ENCODE measurements at places on chromosomes 12 and 14.
A peak's percentile ranks its signal among the peaks of the same experiment; 100 is the strongest.

GRCh38 chr14:93748208-93749075 is 39.8 kb downstream of the PRIMA1 start:
- no peak for DNase-seq

DNA sequence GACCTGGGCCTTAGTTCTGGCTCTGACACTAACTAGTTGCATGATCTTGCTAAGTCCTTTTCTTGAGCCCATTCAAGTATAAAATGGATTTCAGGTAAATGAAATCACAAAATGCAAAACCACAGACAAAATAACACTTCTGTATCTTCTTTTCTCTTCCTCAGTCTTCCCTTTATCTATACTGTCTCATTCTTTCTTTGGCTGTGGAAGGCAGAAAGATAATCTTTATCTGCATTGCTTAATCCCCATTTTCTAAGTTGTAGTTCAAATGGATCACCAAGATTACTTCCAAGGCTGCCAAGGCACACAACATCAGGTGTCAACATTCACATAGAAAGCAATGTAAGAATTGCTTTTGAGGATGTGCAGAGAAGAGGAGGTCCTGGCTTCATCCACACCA is 30.3 kb downstream of the TESPA1 start:
- no peak for DNase-seq

DNA sequence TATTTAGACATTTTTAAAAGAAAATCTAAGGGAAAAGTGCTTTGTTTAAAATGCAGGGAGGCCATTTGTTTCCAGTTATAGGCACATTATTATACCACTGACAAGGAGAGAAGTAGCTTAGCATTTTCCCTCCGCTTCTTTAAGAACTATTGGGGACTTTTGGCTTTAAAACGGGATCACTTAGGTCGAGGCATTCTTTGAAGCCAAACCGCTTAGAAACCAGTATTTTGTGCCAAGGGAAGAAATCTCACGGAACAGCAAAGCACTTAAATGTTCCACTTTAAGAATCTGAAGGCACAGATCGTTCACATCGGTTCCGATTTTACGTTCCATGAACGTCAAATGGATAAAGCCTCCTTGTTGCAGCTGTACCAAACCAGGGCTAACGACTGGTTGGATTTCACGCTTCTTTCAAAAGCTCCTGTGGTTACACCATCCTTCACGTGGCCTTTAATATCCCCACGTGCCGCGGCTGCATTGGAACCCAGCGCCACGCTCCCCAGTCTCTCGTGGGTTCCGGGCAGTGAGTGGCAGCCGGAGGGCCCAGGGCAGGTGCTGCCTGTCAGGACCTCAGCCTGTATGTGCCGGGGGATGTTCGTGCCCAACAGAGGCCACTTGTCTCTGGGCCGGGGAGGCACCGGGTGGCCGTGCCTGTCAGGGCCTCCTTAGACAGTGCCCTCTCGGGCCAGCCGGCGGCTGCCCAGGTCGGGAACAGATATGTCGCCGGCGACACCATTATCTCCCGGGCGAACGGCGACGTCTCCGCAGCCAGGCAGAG is 195.4 kb downstream of the KIF26A start:
- peak; percentile 3 for DNase-seq

DNA sequence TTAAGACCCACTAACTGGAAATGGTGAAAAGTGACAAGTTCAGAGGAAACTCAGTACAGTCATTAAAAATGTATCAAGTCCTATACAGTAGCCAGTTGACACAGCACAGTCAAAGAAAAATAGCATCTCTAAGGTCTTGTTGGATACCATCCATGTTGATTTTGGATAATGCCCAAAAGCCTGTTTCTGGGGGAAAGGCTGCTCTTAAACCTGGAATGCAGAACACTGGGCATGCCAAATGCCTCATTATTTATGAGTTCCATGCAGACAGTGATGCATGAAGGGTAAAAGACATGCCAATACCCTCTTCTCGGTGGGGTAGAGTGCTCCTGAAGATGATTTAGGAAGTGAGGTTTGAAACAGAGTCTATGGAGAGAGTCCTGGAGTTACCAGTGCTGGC is 29.6 kb downstream of the KCNK13 start:
- DNase-seq: no peak

DNA sequence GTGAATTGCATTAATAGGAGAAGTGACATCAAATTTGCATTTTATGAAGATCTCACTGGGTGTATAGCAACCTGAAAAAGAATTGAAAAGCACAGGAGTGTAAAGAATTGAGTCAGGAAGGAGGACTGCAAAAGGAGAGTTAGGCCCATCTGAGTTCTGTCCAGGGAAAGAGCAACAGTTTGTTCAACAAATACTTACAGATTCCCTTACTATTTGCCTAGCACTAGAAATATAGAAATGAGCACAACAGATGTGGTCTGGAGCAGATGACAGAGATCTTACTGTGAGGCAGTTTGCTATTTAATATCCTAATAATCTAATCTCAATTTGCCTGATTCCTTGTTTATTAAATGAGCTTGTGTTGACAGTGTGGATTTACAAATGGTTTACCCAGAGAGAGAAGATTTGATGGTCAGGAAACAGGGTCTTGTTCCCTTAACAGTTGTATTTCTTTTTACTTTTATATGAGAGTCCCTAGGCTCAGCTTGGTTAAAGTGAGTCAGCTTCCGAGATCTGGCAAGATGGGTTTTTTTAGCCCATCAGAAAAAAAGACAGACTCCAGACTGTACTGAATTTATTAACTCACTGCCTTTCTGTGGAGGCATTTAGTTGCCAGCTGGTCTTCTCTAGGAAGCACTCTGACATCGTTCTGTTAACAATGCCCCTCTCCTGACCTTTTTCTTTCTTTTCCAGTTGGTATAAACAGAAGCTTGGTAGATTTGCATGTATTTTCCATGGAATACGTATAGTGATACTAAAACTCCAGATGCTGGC is 229.7 kb downstream of the TTC6 start:
- no peak for DNase-seq

GRCh38 chr14:57574617-57575288 is 81.1 kb upstream of the CCDC198 start:
- no peak for DNase-seq

GRCh38 chr12:53151039-53151438 is 29.5 kb upstream of the ZNF740 start:
- no peak for DNase-seq

- no peak for DNase-seq
Measured at GRCh38 chr14:54322701-54323337, 74.0 kb upstream of the CDKN3 start.

GRCh38 chr12:131733874-131734273 is 23.0 kb downstream of the SFSWAP start:
- no peak for DNase-seq

- DNase-seq: no peak
Measured at GRCh38 chr12:132423251-132423819, 66.6 kb upstream of the FBRSL1 start.

GRCh38 chr14:103259801-103260628 is 74.0 kb upstream of the EIF5 start:
- DNase-seq: no peak

- no peak for DNase-seq
Measured at GRCh38 chr14:65502676-65503124, 90.2 kb downstream of the FUT8 start.

DNA sequence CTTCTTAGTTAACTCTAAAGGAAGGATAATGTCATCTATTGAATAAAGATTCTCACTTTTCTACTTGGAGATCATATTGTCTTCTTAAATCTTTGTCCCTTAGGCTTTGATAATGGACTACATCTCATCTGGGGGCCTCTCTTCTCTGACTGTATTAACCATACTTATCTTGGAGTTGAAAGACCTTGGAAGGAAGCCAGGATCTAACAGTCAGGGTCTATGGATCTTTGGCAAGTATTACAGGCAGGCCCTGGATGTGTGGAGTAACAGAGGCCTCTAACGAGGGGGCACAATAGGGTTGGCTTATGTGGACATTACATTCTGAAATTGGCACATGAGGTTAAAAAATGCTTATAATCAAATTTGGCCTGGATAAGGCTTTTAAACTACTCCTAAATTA is 513.8 kb downstream of the NRXN3 start:
- DNase-seq: no peak

- DNase-seq: no peak
Measured at GRCh38 chr12:65643595-65644386, 180.5 kb upstream of the HMGA2 start.

- DNase-seq: no peak
Measured at GRCh38 chr14:36820111-36820709, 158.6 kb downstream of the PAX9 start.

DNA sequence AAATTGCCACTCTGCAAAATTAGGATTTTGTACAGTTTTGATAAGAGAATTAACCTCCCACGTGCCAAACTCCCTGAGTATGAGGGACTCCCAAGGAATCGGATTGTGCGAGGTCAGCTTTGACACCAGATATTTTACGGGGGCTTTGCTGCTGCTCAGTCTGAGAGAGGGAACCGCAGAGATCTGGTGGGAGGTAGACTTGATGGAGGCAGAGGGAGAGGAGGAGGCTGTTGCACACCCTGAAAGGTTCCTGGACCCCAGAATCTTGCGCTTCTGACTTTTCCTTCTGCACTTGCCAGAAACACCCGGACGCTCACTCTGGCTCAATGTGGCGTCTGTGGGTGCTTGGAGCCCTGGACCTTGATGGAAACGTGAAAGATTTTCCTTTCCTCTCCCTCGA is 83.9 kb downstream of the PAPOLA start:
- DNase-seq: no peak

DNA sequence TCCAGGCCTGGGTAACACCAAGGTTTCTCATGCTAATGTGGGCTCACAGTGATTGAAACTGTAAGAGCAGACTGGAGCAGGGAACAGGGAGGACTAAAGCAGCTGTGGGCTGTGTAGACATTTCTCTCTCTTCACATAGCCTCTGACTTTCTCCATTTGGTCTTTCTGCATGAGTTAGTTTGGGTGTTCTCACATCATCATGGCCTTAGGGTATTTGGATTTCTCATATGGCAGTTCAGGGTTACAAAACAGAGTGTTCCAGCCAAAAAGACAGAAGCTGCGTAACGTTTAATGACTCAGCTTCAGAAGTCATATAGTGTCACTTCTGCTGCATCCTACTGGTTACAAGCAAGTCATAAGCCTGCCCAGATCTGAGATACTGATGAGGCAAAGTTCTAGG is 52.0 kb upstream of the OSBPL8 start:
- DNase-seq: no peak

GRCh38 chr12:32533971-32534590 is 134.7 kb downstream of the FGD4 start:
- no peak for DNase-seq

- DNase-seq: peak; percentile 54
Measured at GRCh38 chr12:51391283-51392123, at the start of gene GALNT6. TSS of gene GALNT6 (minus strand) at chr12:51391406. CDS start at chr12:51379781, 11,625 bp downstream.

DNA sequence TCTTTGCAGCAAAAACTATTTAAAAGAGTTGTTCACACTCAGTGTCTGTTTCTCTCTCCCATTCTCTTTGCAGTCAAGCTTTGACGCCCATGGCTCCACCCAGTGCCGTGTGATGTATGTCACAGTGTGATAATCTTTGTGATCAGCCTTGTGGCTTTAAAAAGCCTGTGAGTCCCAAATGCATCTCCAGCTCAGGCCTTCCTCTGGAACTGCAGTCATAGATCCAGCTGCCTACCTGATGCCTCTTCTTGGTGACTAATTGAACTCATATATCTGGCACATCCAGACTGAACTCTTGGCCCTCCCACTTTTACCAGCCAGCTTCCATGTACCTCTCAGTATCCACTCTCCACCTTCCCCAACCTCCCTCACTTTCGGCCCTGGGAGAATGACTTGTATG is 182.8 kb upstream of the ARHGAP5 start:
- no peak for DNase-seq

DNA sequence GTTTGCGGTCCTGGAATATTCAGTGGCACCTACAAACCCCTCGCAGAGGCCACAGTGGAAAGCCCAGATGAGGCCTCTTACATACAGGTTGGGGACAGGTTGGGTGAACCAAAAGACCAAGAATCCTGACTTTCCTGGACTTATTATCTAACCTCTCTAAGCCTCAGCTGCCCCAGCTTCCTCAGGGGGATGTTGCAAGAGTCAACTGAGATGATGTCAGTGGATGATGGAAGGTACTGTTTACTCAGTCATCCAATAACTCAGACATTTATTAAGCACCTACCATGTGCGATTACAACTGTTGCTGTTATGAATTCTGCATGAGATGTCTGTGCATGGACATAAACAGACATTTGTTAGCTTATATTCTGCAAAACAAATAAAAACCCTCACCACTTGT is 72.8 kb downstream of the RFX4 start:
- no peak for DNase-seq

GRCh38 chr12:57837864-57838562 is 8.5 kb downstream of the CTDSP2 start:
- no peak for DNase-seq

DNA sequence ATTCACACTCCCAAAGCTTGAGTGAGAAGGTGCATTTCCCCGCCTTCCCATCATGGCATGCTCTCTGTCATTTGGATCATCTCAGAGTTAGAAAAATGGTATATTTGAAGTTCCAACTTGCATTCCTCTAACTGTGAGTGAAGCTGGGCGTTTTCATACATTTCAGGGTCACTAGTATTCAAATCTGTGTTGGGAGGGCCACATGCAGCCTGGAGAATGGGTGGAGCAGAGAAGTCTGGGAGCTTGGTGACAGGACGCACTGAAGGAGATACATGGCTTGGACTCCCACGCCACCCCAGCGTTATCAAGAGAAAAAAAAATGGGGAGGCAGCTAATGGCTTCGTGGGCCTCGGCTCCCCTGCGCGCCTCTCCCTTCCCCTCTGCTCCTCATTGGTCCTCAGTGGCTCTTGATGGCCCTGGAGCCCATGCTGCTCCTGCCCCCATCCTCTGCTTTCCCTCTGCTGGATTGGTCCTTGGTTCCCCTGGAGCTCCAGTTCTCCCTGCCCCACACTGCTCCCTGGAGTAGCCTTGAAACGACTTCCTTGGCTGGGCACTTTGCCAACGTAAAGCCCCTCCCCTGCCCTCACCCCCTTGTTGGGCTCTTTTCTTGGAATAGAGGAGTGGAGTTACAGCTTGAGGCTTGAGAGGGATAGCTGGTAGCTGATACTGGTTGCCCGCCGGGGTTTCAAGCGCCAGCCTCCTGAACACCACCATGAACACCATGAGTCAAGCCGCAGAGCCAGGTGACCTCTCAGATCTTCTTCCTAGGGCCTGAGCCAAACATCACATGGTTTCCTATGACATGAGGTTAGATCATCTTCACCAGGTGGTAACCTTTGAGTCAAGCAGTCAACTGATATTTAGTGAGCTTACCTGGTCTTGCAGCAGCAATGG is 139.6 kb downstream of the PRKCH start:
- no peak for DNase-seq

GRCh38 chr12:65500091-65500900 is 221.8 kb downstream of the MSRB3 start:
- no peak for DNase-seq

DNA sequence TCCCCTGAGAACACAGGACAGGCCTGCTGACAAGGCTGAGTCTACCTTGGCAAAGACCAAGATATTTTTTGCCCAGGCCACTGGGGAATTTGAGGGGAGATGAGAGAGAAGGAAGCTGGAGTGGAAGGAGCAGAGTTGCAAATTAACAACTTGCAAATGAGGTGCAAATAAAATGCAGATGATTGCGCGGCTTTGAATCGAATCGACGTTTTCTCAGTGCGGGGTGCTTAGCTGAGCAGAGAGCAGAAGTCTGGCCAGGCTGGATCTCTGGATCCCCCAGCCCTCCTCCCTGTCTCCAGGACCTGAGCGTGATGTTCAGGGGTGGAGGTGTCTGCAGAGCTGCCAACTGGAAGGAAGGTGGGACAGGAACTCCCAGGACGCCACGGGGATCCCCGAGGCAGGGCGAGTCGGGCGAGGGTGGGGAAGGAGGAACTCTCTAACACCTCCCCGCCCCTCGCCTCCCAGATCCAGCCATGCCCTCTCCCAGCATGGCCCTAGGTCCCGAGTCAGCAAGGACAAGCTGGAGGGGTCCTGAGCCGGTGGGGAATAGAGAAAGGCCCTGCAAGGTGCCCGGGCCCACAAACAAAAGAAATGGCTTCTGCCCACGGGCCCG is 527 bp upstream of the CARMIL3 start:
- DNase-seq: no peak
